ENCODE measurements at places on chromosomes 12 and 14.

- DNase-seq: no peak
Measured at GRCh38 chr12:89901319-89901718, 192.7 kb upstream of the ATP2B1 start.

GRCh38 chr12:99948370-99948769, 36.4 kb downstream of the ANKS1B start:
- no peak for DNase-seq

DNA sequence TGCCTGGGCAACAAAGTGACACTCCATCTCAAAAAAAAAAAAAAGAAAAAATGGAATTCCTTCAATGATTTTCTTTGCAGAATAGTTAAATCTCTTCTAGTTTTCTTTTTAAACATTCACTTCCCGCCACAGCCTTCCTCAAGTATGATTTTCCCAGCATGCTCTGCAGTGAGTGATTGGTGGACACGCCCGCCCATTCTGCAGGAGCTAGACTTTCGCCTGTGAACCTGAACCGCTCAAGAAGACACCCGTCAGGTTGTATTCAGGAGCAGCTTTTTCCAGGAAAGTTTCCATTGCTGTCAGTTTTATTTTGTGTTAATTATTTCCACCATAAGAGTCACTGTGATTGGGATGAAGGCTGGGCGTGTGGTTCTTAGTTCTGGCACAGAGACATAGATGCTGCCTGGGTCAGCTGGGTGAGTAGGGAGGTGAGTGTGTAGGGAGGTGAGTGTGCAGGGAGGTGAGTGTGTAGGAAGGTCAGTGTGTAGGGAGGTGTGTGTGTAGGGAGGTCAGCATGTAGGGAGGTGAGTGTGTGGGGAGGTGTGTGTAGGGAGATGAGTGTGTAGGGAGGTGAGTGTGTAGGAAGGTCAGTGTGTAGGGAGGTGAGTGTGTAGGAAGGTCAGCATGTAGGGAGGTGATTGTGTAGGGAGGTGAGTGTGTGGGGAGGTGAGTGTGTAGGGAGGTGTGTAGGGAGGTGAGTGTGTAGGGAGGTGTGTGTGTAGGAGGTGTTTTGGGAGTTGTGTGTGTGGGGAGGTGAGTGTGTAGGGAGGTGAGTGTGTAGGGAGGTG, 76.2 kb downstream of the KIF26A start:
- DNase-seq: no peak

- DNase-seq: no peak
Measured at GRCh38 chr14:68386950-68387779, 405.7 kb downstream of the ZFP36L1 start.

DNA sequence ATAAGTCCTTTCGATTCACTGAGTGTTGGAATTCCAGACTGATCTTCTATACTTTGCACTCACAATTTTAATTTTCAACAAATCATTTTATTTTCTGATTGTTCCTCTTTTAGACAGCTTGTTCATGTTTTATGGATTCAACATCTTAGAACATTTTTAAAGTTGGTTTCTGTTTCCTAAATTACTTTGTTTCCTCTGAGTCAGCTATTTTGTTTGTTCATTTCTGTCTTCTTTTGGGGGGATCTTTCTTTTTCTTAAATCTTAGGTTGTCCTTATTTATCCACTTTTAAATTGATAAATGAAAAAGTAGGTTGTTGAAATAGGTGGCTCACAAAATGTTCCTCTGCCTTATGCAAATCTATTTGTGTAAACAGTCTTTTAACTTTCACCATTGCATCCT, 160.0 kb downstream of the GALC start:
- no peak for DNase-seq

DNA sequence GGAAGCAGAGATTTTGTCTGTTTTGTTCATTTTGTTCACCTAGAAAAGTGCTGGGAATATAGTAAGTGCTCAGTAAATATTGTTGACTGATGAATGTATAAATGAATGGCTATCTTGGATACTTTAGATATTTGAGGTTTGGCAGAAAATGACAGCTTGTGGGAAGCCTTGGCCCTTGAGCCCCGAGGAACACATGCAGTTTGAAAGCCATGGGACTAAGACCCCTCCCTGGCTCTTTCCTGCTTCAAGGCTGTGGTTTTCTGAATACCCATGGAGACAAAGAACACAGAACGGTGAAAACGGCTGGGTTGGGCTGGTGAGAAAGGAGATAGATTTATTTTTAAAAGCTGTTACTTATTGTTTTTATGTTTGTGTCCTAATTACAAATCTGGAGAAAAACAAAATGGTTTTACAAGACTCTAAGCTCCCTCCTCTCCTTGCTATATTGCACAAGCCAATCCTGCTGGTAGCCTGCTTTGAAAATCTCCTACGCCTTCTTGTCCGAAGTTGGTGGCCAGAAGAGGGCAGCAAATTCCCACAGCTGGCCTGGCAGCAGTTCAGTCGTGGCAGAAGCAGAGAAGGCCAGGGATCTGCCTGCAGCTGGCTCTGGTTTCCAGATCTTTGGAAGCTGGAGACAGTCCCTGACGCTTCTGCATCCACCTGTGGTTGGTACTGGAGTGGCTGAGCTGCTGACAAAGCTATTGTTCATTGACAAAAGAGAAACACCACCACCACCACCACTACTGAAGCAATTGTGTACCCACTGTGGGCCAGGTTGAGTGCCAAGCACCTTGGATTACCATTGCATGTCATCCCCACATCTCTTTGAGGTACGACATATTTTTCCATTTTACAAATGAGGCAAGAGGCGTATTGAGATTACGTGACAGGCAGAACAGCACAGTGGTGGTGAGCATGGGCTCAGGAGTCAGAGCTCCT, 5.2 kb upstream of the KRT85 start:
- DNase-seq: peak; percentile 28

- DNase-seq: no peak
Measured at GRCh38 chr14:61266891-61267740, 14.0 kb downstream of the TMEM30B start.

GRCh38 chr12:8696442-8697090, 1.2 kb upstream of the RIMKLB start:
- DNase-seq: no peak

DNA sequence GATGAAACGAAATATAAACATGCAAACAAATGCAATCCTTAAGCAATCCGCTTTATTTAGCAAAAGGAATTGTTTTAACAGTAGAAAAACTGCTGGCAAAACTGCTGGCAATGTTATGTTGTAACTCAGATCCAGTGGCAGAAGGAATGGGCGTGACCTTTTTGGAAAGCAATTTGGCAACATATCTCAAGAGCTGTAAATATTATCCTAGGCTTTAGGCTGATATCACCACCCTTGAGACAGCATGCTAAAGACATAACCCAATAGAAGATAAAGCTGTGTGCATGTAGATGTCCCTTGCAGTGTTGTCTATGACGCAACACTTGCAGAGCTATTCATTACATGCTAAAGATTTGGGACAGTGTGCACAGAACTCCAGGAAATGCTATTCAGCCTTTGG, 138.5 kb downstream of the DICER1 start:
- no peak for DNase-seq

- no peak for DNase-seq
Measured at GRCh38 chr14:79583738-79584408, 627.4 kb downstream of the DIO2 start.

GRCh38 chr14:56205881-56206280, 87.7 kb downstream of the PELI2 start:
- no peak for DNase-seq

- DNase-seq: no peak
Measured at GRCh38 chr12:80655751-80656150, 51.7 kb upstream of the MYF6 start.

DNA sequence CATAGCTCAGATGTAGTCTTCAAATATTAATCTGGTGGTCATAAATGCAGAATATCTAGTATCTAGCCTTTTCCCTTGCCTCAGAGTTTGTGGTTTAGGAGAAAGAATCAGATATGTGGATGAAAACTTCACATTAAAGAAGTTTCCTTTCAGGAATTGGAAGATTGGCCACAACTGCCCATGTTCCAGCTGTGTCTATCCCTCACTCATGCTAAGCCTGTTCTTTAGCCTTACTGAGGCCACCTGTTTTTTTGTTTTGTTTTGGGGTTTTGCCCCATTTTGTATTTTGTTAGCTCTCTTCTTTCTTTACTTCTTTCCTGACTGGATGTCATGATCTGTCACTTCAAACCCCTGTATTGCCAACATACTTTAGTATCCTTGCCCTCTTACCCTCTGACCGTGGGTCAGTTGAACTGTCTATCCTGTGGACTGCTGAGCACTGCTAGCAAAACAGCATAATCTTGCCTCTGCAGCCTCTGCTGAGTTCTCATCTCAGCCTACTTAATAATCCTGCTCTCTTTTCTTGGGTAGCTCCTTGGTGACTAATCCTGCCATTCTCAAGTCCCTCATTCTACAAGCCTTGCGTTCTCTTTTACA, 22.0 kb upstream of the CCT2 start:
- DNase-seq: no peak

GRCh38 chr14:77064521-77065178, 33.4 kb upstream of the CIPC start:
- DNase-seq: no peak

- DNase-seq: no peak
Measured at GRCh38 chr12:20731274-20731673, 36.1 kb downstream of the SLCO1C1 start.

- DNase-seq: no peak
Measured at GRCh38 chr12:131007031-131007739, 53.5 kb downstream of the ADGRD1 start.

DNA sequence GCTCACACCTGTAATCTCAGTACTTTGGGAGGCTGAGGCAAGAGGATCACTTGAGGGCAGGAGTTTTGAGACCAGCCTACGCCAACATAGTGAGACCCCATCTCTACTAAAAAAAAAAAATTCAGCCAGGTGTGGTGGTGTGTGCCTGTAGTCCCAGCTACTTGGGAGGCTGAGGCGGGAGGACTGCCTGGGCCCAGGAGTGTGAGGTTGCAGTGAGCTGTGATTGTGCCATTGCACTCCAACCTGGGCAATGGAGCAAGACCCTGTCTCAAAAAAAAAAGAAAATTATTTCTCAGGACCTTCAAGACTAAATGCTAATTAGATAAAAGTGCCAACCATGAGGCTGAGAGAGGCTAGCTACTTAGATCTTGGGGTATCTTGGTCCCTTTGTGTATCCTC, 23.5 kb downstream of the OTUB2 start:
- no peak for DNase-seq
